ENCODE measurements at places on chromosomes 7 and 10. TPM values are rescaled to one million over a fixed set of nuclear protein-coding genes. Genes with fewer than 3 reads are reported as not detected.

MOGAT3 gene
- not detected for total RNA-seq

GRCh38 chr7:18499407-18500177 is 4.0 kb downstream of the HDAC9 start:
- peak; percentile 11 for DNase-seq

- no peak for DNase-seq
Observed at GRCh38 chr10:72038458-72039001, 49.8 kb downstream of the SPOCK2 start.

- DNase-seq, result no peak
Observed at GRCh38 chr10:79400146-79401004, 45.0 kb downstream of the ZCCHC24 start.

DNA sequence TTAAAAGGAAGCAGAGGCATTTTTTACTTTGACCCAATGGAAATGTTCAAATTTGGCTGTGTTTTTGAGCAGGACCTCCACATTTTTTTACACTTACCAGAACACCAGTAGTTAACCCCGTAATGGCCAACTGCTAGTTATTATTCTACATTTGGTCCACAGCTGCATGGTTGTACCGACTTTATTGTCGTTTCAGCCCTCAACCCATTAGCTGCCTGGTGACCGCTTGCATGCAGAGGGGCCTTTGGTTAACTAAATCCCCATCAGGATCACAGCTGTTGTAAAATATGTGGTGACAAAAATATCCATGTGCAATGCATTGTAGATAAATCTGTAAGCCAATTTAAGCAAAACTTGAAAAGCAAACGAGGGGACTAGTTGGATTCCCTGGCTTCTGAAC is 342.2 kb upstream of the MEOX2 start:
- peak; percentile 80 for DNase-seq

ASZ1 gene
- 0.06 TPM for total RNA-seq

DNA sequence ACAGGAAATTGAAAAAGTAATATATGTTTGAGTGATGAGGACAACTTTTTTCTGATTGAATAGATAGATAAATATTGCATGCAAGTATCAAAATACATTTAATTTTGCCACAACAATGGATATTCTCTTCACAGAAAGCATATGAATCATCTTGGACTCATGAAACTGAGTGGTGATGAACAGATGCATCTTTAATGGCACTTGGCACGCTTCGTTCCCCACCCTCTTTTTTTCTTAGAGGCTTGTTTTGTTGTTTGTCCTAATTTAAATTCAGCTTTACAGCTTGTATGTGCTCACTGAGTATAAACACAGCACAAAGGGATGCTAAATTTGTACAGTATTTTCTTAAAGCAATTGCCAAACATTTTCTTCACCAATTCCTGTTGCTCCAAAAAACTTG is 145.0 kb upstream of the YAE1 start:
- no peak for DNase-seq

GRCh38 chr7:45401851-45402250 is 172.3 kb upstream of the ADCY1 start:
- DNase-seq, result no peak

All from lung (tissue), 17 donors.